NCI-H1048 (cell line): ENCODE measurements at places on chromosomes 3 and 15.

DNA sequence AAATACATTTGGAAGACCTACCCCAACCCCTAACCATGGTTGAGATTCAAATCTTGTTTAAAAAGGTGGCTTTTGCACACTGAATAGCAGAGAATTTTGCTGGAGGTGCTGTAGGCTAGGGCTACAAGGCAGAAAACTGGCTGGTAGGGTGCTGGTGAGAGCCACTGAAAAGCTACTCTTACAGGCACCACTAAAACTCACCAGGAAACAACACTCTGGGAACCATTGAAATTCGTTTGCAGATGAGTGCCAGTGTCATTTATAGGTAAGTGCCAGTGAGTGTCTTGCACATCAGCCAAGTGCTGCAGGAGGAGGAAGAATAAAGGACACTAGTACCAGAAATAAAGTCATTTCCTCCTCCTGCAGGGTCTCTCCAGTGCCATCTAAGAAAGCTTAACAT, 610.2 kb downstream of the ZNF385D start:
- no peak for DNase-seq

- no peak for DNase-seq
These were observed 21.0 kb upstream of the CACNA1D start for GRCh38 chr3:53473422-53473821.

DNA sequence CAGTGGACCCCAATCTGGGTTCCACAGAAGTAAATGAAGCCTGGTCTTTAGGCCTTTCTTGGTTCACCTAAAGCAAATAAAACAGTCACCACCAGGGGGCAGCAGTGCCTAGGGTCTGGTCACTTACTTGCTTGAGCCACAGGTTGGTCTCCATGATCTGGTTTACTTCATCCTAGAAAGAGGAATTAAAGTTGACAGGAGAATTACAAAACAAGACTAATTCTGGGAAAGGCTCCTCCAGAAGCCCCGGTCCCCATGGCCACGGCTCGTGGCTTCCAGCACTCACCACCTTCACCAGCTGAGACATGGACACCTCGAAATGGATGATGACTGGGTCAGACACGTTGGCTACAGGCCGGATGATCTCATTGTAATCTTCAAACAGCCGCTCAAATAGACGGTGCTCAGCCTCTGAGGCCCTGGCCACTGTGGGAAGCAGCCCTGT, 2.3 kb downstream of the CHRNA3 start:
- DNase-seq = peak; percentile 63

GRCh38 chr15:50098545-50098944, 20.5 kb downstream of the ATP8B4 start:
- DNase-seq = no peak

- DNase-seq = no peak
These were observed 878.8 kb downstream of the NAALADL2 start for GRCh38 chr3:175737646-175738572.

GRCh38 chr3:52831500-52832301, 1.2 kb upstream of the ITIH4 start:
- no peak for DNase-seq

DNA sequence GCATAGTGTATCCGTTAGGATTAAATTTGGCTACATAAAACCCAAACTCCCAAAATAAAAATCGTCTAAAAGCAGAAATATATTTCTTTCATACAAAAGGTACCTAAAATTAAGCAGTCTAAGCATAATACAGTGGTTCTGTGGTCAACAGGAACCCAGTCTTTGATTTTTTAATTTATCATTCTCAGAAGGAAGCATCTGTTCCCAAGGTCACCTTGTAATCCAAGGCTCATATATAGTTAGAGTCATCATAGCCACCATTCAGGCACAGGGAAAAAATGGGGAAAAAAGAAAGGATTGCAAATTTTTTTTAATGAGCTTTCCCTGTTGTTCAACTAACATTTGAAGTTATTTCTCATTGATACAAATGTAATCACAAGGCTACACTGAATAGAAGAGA, 983.2 kb downstream of the PLOD2 start:
- DNase-seq = no peak

- DNase-seq = no peak
These were observed 20.6 kb upstream of the TRAK1 start for GRCh38 chr3:42070524-42070923.

DNA sequence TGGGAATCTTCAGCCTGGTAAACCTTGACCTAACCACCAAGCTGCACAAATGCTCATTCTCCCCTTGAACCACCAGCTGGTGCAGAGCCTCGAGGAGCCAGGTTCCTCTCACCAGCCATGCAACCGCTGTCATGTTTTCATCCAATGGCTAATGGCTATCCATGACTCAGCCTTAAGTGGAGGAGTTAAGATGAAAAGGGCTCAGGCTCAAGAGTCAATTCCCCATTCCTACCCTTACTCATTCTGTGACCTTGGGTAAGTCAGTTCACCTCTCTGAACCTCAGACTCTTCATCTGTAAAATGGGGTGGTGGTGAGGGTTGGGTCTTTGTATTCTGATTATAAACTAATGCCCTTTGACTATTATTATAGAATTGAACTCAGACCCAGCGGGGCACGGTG, 515.6 kb downstream of the SHQ1 start:
- no peak for DNase-seq

DNA sequence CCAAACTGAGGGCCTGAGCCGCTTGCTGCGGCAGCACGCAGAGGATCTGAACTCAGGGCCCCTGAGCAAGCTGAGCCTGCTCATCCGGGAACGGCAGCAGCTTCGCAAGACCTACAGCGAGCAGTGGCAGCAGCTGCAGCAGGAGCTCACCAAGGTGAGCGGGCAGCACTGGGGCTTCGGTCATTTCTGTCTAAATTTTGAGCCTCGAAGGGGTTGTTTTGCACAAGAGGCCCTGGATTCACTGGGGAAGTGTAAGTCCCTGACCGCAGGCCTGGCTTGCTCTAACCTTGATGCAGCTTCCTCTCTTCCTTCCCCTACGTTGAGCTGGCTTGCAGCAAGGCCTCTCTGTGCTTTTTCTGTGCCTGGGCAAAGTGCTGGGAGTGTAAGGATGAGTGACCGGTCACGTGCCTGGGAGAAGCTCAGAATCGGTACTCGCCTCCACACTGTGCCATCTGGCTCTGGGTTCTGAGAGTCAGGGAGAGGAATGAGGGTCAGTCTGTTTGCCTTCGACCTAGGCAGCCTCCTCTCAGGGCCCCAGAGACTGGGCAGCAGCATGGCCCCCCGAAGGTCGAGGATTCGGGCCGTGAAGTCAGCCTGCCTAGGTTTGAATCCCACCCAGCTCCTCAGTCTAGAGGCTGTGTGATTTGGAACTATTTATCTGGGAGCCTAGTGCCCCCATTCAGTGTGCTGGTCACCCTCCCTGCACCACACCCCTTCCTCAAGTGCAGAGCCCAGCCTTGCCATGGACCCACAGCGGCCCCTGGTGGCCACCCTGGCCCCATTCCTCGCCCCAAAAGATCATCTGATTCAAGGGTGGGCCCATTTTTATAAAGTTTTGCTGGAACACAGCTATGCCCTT, 1.4 kb downstream of the FES start:
- DNase-seq = peak; percentile 43

- DNase-seq = no peak
These were observed 128.3 kb downstream of the MAP2K5 start for GRCh38 chr15:67670647-67671305.

DNA sequence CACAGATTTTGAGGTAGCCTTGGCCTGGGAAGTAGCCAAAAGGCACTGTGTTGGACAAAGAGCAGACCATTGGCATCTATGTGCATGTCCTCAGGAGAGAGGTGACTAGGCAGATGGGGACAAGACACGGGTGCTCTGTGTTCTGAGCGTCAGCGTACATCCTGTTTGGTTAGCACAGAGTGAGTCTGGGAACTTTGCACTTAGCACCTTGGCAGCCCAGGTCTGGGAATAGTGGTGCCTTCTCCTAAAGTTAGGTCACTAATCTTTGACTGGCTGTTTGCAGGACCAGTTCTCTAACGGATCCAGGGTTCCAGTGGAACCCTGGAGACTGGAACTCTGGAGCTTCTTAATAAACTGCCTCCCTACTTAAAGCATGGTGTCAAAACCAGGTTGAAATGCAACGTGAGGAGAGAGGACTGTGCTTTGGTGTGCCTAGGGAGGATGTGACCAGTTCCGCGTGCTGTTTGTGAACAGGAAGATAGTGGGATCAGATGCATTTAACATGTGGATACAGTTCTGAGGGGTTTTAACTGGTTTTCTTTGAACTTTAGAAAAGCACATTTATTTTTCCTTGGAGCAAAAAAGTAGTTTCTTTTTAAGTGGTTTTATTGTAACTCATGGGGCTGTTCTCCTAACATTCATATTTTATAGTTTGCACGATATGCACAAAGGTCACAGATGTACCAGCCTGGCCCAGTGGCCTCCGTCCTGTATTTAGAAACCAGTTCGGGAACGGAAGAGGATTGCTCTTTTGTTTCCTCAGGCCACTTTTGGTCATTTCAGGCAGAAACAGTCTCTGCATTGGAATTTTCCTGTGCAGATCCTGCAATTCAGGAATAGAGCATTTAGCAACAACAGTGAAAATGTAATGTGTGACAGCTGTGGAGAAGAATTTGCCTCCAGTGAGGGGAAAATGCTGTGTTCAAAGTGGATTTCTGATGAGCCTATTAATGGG, 48.8 kb downstream of the ABHD2 start:
- no peak for DNase-seq

DNA sequence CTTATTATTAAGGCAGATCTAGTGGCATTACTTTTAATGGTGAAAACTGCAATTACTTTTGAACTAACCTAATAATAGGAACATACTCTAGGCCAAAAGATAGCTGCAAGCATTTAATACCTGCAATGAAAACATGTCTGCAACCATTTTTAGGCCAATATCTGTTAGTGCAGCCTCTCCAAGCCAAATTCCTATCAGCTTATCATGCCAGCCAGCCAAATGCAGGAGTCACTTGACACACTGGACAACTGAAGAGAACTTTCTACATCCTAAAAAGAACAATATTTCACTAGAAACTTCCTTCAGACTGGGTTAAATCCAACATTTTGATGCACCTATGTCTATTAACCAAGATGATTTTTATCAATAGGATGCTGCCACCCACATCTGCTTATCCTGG, 33.8 kb downstream of the CCDC54 start:
- DNase-seq = no peak

GRCh38 chr15:47331829-47332393, 385.4 kb upstream of the SEMA6D start:
- no peak for DNase-seq

GRCh38 chr15:76391309-76391708, 54.7 kb downstream of the ISL2 start:
- no peak for DNase-seq

- DNase-seq = no peak
These were observed 79.1 kb upstream of the FAN1 start for GRCh38 chr15:30824518-30825195.

- no peak for DNase-seq
These were observed 133.4 kb downstream of the CHST2 start for GRCh38 chr3:143252931-143253330.

DNA sequence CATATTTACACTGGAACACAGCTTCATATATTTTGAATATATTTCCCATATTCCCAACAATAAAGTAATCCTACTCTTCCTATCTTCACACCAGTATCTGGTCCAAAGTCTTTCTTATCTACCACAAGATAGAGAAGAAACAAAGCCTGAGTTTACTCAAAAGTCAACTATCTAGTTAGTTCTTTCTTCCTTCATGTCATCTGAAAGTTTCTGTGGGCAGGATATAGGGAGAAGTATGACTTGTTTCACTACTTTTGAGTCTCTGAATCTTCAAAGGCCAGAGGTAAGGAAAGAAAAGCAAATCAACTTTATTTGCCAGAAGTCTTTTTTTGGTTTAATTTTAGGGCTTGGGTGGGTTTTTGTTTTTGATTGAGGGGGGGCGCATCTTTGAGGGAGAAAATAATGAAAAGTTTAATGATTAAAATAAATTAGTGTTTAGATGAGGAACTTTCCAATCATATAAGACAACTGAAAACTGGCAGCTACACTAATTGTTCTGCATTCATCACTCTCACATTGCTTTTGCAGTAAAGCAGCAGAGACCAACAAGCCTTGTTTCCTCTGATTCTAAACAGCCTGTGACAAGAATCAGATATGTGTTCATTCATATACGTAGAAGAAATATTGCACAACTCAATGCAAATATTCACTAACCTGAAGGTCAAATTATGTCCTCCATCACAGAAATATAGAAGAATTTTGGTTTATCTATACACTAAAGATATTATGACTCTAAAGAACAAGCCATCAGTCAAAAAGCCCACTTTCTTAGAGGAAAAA, 421.4 kb downstream of the SHQ1 start:
- no peak for DNase-seq

DNA sequence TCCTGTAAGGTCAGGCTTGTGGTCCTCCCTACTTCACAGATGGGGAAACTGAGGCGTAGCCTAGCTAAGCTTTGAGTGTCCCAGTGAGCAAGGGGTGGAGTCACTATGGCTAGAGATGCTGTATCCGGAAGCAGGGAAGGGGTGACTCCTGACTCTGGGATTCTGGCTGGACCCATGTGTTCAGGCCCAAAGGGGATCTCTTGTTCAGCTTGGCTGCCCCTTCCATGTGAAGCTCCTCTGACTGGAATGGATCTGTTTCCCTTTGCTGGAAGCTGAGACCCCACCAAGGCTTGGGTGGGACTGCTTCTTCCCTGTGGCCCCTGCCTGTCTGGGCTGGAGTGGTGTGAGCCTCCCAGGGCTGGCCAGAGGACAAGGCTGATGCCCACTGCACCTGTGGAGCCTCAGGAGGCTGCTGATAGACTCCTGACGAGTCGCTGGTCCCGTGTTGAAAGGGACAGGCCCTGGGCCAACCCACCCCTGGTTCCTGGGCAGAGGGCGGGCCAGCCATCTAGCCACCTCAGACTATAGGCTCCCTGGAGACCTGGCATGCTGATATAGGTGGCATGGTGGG, 1.0 kb downstream of the MAPKAPK3 start:
- DNase-seq = no peak

GRCh38 chr3:38151667-38152265, 13.3 kb downstream of the MYD88 start:
- DNase-seq = no peak

- no peak for DNase-seq
These were observed 110.1 kb upstream of the TPM1 start for GRCh38 chr15:62932436-62932835.

DNA sequence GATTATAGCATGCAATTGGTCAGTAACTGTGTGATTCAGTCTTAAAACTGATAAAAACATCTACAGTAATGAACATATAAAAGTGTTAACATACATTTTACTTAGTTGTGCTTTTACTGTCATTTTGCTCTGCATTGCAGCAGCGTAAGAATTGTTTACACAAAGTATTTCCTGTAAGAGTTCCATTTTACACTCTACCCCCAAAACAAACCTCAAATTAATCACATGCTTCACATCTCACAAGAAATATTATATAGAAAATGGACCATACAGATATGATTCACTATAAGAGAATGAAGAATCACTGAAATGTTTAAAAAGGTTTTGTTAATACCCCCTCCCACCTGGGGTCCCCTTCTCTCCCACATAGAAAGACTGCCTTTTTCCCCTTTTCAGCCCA, 225.9 kb upstream of the LRRN1 start:
- no peak for DNase-seq
